Activated CD8-positive, alpha-beta T cell treated with anti-CD3 and anti-CD28 coated beads, Interleukin-2, amount 10 ng/mL, durations not matched to agents 7 days and 5 days (primary cell): ENCODE measurements at places on chromosomes 1 and 21. TPM values are rescaled to one million over a fixed set of nuclear protein-coding genes. Genes with fewer than 3 reads are reported as not detected.

Gene NPHS2
- total RNA-seq: not detected

- peaks cover 18% of the 10 kb centered on the region for H3K4me1 ChIP-seq
- H3K27me3 ChIP-seq: no peaks in the 10 kb centered on the region
- H3K4me3 ChIP-seq: no peak overlapping the region
- H3K27ac ChIP-seq: no peak overlapping the region
Observed at GRCh38 chr1:52679048-52679447, 19.1 kb downstream of the COA7 start.

DNA sequence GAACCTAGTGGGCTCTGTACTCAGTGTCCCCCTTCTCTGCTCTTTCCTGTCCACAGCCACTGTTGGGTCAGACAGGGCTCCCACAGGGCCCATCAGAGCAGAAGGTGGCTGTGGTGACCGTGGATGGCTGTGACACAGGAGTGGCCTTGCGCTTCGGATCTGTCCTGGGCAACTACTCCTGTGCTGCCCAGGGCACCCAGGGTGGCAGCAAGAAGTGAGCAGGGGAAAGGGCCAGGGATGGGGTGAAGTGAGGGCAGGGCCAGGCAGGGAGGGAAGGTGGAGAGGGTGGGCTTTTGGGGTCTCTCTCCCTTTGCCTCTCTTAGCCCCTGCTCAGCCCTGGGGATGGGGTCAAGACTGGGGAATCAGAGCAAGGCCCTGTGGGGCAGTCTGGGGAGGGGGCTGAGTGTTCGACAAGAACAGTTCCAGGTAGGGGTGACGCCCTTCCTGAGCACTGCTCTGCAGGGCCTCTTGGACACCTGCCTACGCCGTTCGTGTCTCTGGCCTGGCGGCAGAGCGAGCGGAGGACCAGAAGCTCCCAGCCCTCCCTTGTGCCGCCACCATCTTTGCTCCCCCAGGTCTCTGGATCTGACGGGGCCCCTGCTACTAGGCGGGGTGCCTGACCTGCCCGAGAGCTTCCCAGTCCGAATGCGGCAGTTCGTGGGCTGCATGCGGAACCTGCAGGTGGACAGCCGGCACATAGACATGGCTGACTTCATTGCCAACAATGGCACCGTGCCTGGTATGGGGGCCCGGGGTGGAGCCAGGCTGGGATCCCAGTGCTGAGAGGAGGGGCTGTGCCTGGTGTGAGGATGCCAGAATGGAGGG is 13.1 kb downstream of the CELSR2 start:
- H3K4me3 ChIP-seq: no peak overlapping the region
- no peaks in the 10 kb centered on the region for H3K27me3 ChIP-seq
- no peaks in the 10 kb centered on the region for H3K36me3 ChIP-seq
- H3K4me1 ChIP-seq: peaks cover 8% of the 10 kb centered on the region
- DNase-seq: no peak

- no peak overlapping the region for H3K4me3 ChIP-seq
- no peak for DNase-seq
- H3K27ac ChIP-seq: no peak overlapping the region
- H3K4me1 ChIP-seq: no peaks in the 10 kb centered on the region
Observed at GRCh38 chr1:77866296-77866695, 22.1 kb upstream of the NEXN start.

DNA sequence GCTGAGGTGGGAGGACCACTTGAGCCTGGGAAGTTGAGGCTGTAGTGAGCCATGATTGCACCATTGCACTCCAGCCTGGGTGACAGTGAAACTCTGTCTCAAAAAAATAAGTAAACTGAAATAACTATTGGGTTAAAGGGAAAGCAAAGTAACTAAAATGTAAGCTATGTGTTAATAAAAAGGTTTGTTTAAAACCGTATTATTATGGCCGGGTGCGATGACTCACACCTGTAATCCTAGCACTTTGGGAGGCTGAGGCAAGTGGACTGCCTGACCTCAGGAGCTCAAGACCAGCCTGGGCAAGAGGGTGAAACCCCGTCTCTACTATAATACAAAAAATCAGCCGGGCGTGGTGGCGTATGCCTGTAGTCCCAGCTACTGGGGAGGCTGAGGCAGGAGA is 27.0 kb downstream of the NVL start:
- DNase-seq: no peak
- no peak overlapping the region for H3K4me3 ChIP-seq
- no peak overlapping the region for H3K27ac ChIP-seq
